ENCODE measurements at places on chromosomes 4 and X.

- no peak for DNase-seq
Observed at GRCh38 chr4:5423670-5424069, 284.7 kb downstream of the EVC2 start.

GRCh38 chr4:73575660-73576059 lies 44.6 kb downstream of the RASSF6 start:
- DNase-seq, result no peak

DNA sequence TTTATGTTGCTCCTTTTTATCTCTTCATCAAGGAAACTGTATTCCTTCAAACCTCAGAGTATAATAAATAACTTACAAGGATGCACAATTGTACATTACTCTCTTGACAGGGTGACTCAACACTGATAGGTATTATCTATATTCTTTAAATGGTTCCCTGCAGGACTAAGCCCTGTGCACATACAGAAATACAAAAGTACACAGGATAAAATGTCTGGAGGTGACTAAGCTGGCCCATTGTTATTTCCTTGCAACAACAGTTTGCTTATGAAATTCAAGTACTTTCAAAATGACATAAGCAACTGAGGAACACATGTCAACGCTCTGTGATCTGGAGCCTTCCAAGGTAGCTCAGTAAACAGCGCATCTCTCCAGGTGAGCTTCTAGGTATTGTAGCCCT lies 83.8 kb upstream of the RPL34 start:
- DNase-seq, result no peak

DNA sequence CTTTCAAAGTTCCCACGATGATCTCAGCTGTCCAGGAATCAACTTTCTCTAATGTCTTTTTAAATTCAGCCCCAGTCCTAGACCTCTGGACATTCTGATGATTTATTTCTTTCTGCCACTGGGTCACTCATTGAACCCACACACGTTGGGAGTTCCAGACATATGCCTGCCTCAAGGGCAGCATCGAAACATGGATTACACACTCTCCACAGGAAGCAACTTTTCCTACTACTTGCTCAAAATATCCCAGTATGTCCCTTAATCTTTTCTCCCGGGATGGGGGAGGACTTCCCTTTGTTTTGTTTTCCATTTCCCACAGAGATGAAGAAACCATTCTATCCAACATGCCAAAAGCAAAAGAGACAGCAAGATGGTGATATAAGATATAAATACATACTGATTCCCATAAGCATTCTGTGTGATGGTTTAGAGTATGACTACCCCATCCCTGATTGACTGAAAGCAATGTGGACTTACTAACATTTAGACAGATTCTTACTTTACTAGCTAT lies 79.8 kb upstream of the PPARGC1A start:
- DNase-seq, result no peak

- no peak for DNase-seq
Observed at GRCh38 chr4:116005037-116005805, 891.8 kb upstream of the NDST4 start.

DNA sequence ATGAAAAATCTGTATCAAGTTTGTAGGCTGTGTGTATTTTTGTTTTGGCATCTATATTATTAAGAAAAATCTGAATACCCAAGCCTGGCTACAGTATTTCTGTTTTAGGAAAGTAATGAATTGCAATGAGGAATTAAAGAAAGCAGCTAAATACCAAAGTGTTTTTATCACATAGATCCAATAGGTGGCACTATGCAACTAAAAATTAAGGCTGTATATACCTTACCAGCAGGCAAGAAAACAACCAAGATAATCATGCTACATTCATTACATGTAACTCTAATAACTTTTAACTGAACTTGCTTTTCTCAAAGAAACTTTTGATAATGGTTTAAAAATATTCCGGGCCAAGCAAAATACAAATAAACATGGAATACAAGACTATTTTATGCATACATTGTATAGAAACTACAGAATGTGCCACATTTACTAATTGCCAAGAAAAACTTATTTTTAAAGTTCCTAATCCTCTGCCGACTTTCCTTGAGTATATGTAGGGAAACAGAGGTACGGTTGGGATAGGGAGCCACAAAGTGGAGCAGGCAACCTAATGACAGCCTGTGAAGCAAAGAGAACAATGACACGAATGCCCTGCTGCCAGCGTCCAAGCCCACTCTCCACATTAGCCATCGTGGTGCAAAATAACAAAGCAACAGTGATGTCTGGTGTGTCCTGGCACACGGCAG lies 63.7 kb downstream of the SEC24D start:
- peak; percentile 52 for DNase-seq

- DNase-seq, result no peak
Observed at GRCh38 chrX:16204538-16204937, 37.3 kb downstream of the MAGEB17 start.

DNA sequence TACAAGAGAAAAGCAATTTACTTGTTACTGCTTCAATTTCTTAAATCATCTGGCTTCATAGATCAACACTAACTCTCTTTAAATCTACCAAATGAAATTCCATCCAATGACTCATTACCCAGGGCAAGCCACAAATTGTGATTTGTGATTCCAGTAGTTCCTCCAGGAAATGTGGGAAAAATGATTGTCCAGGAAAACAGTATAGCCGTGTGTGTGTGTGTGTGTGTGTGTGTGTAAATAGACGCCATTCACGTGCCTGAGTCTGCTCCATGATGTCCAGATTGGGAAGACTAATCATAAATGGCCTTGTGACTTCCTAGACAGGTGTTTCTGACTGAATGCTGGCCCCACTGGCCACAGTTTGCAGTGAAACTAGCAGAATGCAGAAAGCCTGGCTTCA lies 121.3 kb downstream of the HS6ST2 start:
- no peak for DNase-seq

GRCh38 chr4:73730292-73730691 lies 10.1 kb upstream of the CXCL8 start:
- DNase-seq, result peak; percentile 12

DNA sequence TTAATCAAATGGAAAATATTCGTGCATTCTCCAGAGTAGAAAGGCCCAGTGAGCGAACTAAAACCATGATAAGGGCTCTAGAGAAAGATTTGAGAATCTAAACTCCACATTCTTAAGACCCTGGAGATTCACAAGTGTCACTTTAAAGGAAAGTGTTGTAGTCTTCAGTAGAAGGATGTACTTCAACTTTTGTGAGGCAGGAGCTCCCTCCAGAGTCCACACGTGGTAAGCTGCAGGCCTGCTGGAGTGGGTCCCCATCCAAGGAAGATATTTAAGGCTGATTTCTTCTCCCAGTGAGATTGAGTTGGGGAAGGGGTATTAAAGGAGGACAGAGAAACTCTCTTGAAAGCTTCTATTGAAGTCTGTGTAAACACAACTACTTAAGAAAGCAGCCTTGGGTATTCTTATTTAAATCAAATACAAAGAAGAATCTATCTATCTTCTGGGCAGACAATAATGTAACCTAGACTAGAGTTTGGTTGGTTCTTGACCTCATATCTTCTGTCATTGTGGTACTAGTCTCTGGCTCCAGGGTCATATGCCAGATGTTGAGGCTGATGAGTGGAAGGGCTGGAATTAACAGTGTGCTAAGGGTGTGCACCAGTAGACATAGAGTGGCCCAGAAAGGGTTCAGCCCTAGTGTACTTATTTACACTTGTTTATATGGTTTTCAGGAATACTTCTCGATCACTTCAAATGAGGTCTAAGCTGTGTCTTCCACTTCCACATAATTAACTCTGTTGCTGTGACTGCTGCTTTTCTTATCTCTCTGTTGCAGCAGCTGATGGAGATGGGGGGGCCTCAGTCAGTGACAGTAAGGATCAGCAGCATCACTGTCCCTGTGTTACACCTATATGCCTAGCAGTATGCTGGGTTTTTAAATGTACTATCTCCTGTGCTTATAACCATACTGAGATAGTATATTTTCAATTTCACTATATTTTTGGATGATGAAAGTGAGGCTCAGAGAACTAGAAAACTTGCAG lies 76.1 kb downstream of the HMGB2 start:
- DNase-seq, result peak; percentile 54

DNA sequence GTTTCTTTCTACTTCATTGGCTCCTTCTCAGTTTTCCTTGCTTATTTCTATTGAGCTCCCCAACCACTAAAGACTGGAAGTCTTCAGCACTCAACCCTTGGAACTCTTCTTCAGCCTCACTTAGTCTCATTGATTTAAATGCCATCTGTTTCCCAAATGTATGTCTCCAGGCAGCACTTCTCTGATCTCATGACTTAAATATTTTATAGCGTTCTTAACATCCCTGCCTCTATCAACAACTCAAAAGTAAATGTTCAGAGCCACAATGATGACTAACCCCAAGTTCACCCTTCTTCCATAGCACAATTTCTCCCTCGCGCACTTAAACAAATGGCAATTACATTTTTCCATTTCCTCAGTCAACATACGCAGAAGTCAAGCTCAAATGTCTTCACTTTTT lies 1393.3 kb downstream of the ARAP2 start:
- DNase-seq, result no peak

DNA sequence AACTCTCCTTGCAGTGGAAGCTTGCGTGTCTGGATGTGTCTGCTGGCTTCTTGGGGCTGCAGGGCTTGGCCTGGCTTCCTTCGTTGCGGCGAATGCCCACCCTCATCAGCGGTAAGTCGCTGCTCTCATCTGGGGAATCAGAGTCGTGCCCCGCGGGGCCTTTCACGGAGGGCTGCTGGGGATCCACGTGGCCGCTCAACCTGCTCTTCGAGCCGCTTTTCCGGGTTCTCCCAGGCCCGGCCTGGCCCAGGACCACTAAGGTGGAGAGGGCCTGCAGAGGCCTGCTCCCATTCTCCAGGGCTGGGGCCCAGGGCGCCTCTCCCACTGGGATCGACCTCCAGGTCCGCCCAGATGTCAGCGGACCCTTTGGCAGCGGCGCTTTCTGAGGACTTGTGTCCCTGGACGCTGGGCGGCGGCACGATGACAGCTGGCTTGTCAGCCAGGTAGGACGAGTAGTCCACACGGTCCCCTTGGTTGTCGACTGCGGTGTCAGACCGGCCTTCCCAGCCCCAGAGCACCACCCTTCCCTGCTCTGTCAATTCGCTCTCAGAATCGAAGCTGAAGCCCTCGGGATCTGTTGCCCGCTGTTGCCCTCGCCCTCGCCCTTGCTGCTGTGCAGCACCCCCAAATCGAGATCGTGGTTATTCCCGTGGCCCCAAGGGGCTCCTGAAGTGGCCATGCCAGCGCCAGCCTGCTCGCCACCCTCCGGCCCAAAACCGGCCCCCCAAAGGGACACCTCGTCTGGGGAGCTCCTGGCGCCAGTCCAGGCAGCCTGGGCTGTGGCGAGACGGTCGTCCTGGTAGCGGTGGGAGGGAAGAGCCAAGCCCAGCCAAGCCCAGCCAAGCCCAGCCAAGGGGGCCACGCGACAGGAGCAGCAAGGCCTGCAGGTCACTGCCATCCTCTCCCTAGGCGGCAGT lies 37.8 kb upstream of the NHSL2 start:
- no peak for DNase-seq

- DNase-seq, result no peak
Observed at GRCh38 chr4:165364452-165365080, 14.2 kb upstream of the CPE start.

DNA sequence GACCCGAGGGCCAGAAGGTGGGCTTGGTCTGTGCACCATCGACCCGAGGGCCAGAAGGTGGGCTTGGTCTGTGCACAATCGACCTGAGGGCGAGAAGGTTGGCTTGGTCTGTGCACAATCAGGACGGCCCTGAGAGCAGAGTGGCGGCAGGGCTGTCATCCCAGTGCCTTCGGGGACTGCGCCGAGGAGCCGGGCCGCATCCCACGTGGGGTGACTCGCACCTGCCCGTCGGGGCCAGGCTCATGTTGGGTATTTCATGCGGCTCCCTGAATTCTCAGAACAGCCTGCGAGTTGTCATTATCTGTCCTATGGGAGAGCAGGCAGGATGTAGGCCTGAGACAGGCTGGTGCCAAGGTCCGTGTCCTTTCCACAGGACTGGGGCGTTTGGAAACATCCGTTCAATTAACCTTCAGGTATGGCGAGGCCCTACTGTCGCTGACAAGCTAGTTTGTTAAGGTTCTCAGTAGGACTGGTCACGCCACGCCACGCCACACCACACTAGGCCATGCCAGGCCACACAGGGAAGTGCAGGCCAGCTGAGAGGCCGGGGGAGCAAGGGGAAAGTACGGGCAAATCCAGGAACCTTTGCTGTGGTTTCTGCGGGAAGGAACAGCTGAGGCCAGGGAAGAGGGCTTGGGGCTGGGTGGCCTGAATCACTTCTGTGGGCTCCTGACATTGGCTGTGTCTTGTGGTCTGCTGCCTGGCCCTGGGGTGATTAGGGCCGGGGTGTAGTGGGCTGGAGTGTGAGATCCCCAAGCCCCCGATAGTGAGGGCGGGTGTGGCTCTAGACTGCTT lies 182.9 kb downstream of the AFAP1 start:
- DNase-seq, result peak; percentile 71

DNA sequence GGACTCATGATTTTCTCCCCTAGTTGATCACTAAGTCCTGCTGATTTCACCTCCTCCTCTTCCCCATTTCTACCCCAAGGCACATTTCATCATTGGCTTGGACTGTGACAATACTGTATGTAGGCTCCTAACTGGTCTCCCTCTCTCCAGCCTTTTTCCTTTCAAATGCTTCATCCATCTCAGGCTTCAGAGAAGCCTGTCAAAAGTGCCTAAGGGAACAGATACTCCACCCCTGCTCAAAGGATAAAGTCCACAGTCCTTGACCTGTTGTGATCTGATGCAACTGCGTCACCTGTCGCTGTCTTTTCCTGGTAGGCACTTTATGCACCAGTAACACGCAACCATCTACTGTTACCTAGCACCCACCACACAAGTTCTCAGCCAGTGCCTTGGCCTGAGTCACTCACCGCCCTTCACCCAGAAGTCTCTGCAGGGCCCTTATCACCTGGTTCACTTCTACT lies 12.8 kb downstream of the SCARB2 start:
- DNase-seq, result peak; percentile 44

GRCh38 chr4:1622238-1622637 lies 61.9 kb downstream of the FAM53A start:
- no peak for DNase-seq

DNA sequence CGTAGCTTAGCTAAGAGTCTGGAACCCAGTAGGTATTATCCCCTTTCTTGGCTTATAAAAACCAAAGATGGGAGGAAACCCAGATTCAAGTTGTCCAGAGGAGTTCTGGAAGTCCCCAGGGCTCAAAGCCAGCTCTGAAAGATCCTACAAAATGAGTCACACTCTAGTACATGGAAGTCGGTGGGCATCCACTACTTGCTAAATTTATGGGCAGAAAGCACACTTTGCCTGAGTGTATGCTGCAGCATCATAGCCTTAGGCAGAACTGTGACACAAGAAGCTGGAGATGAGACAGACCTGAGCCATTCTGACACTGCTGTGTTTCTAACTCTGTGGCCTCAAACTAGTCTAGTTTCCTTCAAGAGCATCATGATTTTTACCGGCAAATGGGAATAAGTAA lies 429.3 kb downstream of the AFF2 start:
- no peak for DNase-seq

DNA sequence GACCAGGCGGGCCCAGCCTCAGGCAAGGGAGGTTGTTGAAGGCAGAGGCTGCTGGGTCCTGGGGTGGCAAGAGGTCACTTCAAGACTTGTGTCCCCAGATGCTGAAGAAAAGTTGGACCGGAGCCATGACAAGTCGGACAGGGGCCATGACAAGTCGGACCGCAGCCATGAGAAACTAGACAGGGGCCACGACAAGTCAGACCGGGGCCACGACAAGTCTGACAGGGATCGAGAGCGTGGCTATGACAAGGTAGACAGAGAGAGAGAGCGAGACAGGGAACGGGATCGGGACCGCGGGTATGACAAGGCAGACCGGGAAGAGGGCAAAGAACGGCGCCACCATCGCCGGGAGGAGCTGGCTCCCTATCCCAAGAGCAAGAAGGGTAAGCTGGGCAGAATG lies 4.4 kb downstream of the PQBP1 start:
- no peak for DNase-seq
